ENCODE measurements at places on chromosomes 5 and 9.
A peak's percentile ranks its signal among the peaks of the same experiment; 100 is the strongest.

GRCh38 chr5:153974813-153975163, 63.9 kb downstream of the FAM114A2 start:
- no peak for DNase-seq

DNA sequence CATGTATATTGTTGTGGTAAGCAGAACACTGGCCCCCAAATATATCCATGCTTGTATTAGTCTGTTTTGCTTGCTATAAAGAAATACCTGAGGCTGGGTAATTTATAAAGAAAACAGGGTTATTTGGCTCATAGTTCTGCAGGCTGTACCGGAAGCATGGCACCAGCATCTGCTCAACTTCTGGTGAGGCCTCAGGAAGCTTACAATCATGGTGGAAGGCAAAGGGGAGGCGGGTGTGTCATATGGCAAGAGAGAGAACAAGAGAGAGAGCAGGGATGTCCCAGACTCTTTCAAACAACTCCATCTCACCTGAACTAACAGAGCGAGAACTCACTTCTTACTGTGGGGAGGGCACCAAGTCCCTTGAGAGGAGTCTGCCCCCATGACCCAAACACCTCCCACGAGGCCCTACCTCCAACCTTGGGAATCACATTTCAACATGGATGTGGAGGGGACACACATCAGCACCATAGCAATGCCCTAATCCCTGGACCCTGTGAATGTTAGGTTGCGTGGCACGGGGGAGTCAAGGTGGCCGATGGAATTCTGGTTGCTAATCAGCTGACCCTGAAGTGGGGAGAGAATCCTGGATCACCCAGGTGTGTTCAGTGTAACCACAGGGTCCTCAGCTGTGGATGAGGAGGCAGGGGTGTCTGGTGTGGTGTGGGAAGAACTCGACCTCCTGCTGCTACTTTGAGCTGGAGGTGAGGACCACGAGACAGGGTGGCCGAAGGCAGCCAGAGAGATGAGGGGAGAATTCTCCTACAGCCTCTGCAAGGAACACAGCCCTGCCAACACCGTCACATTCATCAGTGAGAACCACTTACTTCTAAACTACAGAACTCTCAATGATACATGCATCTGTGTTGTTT, 172.8 kb downstream of the AUH start:
- no peak for DNase-seq

GRCh38 chr5:135568246-135568645, 10.5 kb downstream of the CXCL14 start:
- DNase-seq: no peak

DNA sequence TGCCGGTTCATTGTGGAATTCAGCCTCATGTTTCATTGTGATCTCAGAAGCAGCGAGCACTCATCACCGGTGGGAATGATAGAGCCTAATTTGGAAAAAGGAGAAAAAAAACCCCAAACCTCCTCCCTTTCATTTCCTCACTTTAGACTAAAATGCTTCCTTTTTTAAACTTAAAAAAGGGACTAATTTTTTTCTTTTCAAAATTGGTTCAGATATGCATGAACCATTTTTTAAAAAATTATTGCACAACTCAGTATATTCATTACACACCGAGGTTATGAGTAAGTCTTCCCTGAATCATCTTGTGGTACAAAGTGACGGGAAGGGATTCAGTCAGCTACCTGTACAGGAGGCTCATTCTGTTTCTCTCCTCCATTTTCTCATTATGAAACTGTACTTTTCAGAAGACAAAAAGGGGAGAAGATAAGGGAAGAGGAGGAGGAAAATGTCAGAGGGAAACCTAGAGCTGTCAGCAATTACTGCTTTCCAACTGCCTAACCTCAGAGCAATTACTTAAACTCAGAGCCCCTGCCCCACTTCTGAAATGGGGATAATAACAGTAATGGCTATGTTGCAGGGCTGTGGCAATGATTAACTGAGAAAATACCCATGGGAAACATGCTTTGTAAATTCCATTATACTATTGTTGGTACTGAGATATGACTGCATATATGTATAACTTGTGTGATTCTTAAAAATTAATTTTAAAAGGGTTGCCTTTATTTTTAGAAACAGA, 24.0 kb downstream of the GALNT10 start:
- no peak for DNase-seq

DNA sequence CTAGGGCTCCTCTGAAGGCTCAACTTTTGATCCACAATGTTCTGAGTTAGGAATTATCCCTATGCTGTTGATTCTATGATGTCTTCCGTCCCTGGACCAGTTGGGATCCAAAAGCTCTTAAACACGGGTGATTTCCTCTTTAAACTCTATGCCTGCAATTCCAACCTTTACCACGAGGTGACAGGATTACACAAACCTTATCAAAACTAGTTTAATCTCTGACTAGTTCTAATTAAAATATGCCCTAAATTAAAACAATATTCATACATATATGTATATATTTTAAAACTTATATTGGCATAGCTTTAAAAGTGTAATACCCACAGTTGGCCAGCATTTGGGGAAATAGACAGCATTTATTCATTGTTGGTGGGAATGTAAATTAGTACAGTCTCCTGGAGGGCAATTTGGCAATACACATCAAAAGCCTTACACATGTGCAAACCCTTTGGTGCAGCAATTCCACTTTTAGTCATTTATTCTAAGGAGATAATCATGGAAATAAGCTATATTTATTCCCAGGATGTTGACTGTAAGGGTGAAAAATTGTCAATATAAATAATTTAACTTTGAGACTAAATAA, 51.6 kb upstream of the PHYKPL start:
- peak; percentile 78 for DNase-seq

GRCh38 chr5:9198394-9198793, 347.5 kb downstream of the SEMA5A start:
- no peak for DNase-seq

DNA sequence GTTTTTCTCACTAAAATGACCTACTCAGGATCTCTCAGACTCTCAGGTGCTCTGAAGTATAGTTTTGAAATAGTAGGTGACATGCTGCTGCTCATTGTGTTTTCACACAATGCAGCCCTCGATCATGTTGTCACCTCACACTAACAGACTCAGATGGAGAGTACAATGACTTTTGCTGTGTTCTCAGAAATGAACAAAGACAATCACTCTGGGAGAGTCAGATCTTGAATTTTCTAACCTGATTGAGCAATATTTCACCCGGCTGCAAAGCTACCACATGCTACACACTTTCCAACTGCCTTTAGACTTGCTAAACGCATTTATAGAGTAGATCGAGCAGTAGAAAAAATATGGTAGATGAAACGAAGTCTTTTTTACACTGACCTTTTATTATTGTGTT, 113.4 kb downstream of the ST8SIA4 start:
- no peak for DNase-seq

- peak; percentile 34 for DNase-seq
Measured at GRCh38 chr9:14351221-14351836, 37.4 kb upstream of the NFIB start.

GRCh38 chr5:33417632-33418031, 23.1 kb upstream of the TARS1 start:
- no peak for DNase-seq

DNA sequence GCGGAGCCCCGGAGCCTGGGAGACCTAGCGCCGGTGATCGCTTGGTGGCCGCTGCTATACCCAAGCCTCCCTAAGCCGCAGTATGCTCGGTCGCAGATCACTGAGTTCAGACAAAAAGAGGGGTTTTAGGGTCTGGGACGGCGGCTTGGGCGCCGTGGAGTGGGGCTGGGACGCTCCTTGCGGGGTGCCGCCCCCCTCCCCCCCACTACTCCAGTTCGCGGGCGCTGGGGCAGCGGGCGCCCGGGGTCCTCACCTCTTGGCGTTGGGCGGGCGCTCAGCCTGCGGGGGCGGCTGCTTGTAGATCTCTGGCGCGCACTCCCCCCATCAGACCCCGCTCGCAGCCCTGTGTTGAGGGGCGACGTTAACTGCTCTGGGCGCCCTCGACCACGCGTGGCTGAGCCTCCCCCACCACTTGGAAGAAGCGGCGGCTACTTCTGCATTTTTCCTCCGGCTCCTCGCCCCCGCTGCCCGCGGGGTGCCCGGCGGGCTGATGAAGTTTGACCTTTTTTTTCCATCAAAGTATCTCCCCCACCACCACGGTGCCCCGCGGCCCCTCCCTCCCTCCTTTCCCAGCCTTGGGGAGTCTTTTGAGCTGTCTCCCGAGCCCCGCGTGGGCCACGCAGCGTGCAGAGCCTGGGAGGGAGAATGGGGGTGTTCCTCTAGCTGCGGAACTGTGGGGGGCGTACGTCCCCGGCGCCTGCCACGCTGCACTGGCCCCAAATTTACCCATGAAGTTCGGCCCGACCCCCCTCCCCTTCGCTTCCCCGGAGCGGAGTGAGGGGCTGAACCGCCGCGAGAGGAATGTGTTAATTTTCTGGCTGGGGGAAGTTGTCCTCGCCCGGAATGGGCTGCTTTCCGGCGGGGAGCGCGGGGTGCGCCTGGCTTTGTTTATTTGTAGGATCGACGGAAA, 1.2 kb downstream of the CXXC5 start:
- DNase-seq: no peak

DNA sequence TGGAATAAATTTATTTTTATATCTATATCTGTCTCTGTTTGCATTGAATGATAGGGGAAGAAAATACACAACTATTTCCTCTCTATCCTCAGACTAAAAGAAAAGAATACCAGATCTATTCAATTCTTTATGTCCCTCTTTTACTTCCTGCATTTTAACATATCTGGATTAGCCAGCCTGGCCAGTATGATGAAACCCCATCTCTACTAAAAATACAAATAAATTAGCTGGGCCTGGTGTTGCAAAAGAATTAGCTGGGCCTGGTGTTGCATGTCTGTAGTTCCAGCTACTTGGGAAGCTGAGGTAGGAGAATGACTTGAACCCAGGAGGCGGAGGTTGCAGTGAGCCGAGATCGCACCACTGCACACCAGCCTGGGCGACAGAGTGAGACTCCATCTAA, 182.0 kb downstream of the LURAP1L start:
- DNase-seq: no peak

DNA sequence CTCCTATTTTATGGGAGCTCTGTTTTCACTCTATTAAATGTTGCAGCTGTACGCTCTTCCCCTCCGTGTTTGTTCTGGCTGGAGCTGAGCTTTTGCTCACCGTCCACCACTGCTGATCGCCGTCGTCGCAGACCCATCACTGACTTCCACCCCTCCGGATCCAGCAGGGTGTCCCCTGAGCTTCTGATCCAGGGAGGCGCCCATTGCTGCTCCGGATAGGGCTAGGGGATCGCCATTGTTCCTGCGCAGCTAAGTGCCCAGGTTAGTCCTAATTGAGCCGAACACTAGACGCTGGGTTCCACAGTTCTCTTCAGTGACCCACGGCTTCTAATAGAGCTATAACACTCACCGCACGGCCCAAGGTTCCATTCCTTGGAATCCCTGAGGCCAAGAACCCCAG, 96.2 kb upstream of the PRDM9 start:
- no peak for DNase-seq

GRCh38 chr5:140007311-140007710, 35.8 kb downstream of the NRG2 start:
- DNase-seq: no peak

DNA sequence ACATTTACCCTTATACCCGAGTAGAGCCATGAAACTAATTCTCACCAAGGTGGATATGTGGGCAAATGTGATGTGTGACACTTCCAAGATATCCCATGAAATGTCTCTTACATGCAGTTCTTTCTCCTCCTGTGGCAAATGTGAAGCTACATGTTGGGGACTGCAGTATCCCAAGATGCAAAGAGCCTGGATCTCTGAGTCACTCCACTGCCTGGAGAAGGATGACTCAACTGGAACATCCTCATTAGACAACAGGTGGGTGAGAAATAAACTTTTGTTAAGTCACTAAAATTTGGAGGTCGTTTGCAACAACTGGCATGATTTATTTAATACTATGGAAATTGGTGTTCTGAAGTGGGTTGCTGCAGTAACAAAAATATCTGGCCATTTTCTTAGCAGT, 36.5 kb upstream of the TENT4A start:
- no peak for DNase-seq

- no peak for DNase-seq
Measured at GRCh38 chr5:115507681-115508080, 36.9 kb downstream of the FEM1C start.
